Activated CD4-positive, alpha-beta memory T cell treated with anti-CD3 and anti-CD28 coated beads, Interleukin-2, amount 10 ng/mL, durations not matched to agents 7 days and 5 days (primary cell): ENCODE measurements at places on chromosomes 1 and 21. TPM values are rescaled to one million over a fixed set of nuclear protein-coding genes. Genes with fewer than 3 reads are reported as not detected.

Gene AMY1C
- total RNA-seq = not detected

Gene CHI3L2
- 9.0 TPM for total RNA-seq

GRCh38 chr1:227948493-227949260 lies 945 bp upstream of the WNT9A start:
- DNase-seq = no peak
- H3K36me3 ChIP-seq = no peaks in the 10 kb centered on the region
- H3K4me3 ChIP-seq = peak overlapping the region; percentile 66
- H3K27ac ChIP-seq = no peak overlapping the region

Gene UQCRHL
- 1.6 TPM for total RNA-seq

GRCh38 chr21:33202464-33203363 lies 27.0 kb upstream of the IFNAR2 start:
- no peak overlapping the region for H3K4me3 ChIP-seq
- no peak overlapping the region for H3K27ac ChIP-seq
- peaks cover 37% of the 10 kb centered on the region for H3K4me1 ChIP-seq
- H3K36me3 ChIP-seq = peaks cover 11% of the 10 kb centered on the region

Gene LRRC71
- not detected for total RNA-seq

- DNase-seq = no peak
- no peak overlapping the region for H3K4me3 ChIP-seq
- no peaks in the 10 kb centered on the region for H3K36me3 ChIP-seq
- no peaks in the 10 kb centered on the region for H3K4me1 ChIP-seq
- H3K27ac ChIP-seq = no peak overlapping the region
These were observed 132.8 kb upstream of the COL6A1 start for GRCh38 chr21:45848805-45849204.

Gene LCE1E
- total RNA-seq = not detected

Gene FLG2
- total RNA-seq = not detected

- no peak overlapping the region for H3K27ac ChIP-seq
- no peaks in the 10 kb centered on the region for H3K4me1 ChIP-seq
- no peak for DNase-seq
These were observed 311.3 kb upstream of the ADGRL2 start for GRCh38 chr1:81489372-81489934.

- no peak overlapping the region for H3K4me3 ChIP-seq
- H3K4me1 ChIP-seq = no peaks in the 10 kb centered on the region
- H3K27me3 ChIP-seq = no peaks in the 10 kb centered on the region
- DNase-seq = no peak
These were observed 93.9 kb upstream of the ADGRL4 start for GRCh38 chr1:79100385-79100784.

DNA sequence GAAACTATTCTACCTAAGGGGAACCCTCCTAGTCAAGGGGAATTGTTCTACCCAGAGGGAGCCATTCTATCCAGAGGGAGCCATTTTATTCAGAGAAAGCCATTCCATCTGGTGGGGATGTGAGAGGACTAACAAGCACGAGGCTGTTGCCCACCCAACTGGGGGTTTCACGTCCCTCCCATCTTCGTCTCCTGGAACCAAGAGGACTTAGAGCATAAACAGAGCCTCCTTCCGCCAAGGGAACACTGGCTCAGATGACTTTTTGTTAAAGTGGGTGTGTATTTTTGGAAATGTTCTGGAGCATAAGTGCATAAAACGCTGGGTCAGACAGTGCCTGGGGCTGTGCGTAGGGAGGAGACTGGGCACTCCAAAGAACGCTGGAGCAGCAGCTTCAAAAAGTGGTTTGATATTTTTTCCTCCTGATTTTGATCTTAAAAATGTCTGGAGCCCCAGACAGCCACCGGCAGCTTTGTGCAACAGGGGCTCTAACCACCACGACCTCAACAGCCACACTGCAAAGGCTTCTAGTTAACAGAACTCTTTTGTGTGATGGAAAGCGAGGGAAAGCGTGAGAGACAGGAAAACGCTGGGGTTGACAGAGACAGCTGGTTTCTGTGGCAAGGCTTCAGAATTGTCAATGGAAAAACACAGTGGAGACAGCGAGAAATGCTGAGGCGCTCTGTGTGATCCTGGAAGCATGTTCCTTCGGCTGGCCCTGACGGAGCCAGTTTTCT lies 363.6 kb upstream of the CAMK1G start:
- peaks cover 3% of the 10 kb centered on the region for H3K27me3 ChIP-seq
- no peak for DNase-seq

Gene FMO5
- total RNA-seq = 0.53 TPM

Gene INSRR
- 0.08 TPM for total RNA-seq

DNA sequence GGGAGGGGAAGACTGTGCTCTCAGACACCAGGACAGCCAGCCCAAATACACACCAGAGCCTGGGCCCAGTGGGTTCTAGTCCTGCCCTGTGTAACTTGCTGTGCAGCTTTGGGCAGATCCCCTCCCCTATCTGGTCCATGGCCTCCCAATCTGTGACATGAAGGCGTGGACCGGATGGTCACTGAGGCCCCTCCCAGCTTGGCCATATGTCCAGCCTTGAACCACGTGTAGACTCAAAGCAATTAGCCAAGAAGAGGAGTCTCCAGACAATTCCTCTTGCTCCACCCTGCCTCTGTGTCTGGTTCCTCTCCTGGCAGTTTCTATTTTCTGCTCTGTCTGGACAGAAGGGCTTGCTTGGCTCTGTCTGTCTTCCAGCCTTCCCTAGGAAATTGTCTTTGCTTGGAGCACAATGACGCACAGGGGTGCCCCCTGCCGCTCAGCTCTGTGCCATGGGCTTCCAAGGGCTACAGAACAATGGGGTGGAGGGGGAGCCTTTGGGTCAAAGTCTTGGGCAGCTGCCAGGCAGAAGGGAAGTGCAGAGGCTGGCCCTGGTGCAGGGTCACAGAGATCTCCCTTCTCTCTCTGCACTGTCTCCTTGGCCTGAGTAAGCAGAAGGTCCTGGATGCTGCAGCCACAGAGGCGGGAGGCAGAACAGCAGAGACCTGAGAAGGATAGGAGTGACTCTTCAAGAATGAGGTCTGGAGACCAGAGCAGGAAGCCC lies 66.1 kb downstream of the TENT5C start:
- H3K4me3 ChIP-seq = no peak overlapping the region
- peaks cover 39% of the 10 kb centered on the region for H3K4me1 ChIP-seq
- H3K27ac ChIP-seq = no peak overlapping the region
- DNase-seq = no peak
- H3K36me3 ChIP-seq = peaks cover 7% of the 10 kb centered on the region

GRCh38 chr1:40847023-40847745 lies 15.0 kb downstream of the CITED4 start:
- no peak overlapping the region for H3K27ac ChIP-seq
- H3K4me3 ChIP-seq = no peak overlapping the region
- DNase-seq = no peak
- no peaks in the 10 kb centered on the region for H3K36me3 ChIP-seq
- peaks cover 17% of the 10 kb centered on the region for H3K4me1 ChIP-seq

DNA sequence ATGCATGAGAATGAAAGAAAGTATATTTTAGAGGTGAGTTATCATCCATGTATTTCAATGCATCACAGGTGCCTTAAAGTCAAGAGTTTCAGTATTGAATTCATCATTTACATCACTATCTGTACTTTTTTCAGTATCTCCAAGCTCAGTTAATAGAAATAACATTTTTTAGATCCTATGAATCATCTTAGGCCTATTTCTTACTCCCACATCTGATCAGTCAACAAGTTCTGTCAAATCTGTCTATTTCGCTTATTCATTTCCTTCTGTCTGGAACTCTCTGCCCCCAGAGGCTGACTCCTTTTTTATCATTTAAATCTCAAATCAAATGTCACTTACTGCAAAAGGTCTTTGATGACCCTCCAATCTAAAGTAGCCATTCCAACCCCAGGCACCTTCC lies 295.2 kb downstream of the LRRC7 start:
- H3K4me3 ChIP-seq = no peak overlapping the region
- H3K36me3 ChIP-seq = no peaks in the 10 kb centered on the region
- H3K27me3 ChIP-seq = no peaks in the 10 kb centered on the region
- no peak overlapping the region for H3K27ac ChIP-seq
- H3K4me1 ChIP-seq = no peaks in the 10 kb centered on the region

DNA sequence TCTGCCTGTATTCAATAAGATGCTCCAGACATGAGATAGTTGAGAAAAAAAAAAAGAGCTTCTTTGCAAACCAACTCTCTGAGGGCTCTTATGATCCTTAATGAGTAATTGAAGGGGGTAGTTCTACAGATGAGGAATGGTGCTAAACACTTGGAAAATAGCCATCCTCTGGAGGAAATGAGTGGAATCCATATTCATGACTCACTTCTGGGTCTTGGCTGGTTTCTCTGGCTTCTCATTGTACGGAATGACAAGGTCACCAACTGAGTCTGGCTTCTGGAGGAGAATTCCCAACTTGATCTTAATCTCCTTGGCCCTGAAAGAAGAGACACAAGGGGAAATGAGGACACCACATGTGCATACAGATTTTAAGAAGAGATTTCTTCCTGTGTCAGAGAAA lies 34.7 kb downstream of the RGS5 start:
- H3K4me3 ChIP-seq = no peak overlapping the region
- no peak for DNase-seq
- H3K27me3 ChIP-seq = peaks cover 1% of the 10 kb centered on the region
- H3K36me3 ChIP-seq = no peaks in the 10 kb centered on the region
- no peaks in the 10 kb centered on the region for H3K4me1 ChIP-seq
- no peak overlapping the region for H3K27ac ChIP-seq
